ENCODE measurements at places on chromosomes 4 and X.

- no peak for DNase-seq
These were observed 38.3 kb downstream of the SEC24D start for GRCh38 chr4:118797558-118798142.

GRCh38 chr4:188485906-188486305, 346.7 kb downstream of the TRIML1 start:
- no peak for DNase-seq

DNA sequence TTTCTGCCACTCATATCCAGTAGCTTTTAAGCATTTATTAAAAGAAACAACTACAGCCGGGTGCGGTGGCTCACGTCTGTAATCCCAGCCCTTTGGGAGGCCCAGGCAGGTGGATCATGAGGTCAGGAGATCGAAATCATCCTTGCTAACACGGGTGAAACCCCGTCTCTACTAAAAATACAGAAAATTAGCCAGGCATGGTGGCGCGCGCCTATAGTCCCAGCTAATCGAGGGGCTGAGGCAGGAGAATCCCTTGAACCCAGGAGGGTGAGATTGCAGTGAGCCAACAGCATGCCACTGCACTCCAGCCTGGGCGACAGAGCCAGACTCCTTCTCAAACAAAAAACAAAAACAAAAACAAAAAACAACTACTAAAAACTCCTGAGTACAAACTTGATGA, 119.8 kb downstream of the EPHA5 start:
- DNase-seq, result no peak

DNA sequence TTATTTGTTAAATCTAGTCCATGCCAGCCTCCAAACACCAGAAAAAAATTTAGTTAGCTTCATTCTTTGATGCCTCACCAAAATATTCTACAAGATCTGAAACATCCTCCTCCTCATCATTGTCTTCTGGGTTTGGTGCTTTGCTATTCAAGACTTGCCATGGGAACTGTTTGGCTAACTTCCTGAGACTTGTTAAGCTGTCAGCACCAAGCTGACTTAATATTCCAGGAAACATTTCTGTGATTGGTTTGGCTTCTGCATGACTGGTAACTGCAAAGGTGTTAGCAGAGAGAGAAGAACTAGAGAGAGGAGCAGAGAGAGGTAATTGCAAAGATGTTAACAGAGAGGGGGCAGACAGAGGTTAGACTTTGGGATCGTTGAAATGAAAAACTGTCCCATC, 101.3 kb downstream of the PALLD start:
- no peak for DNase-seq

GRCh38 chr4:21415728-21416127, 532.8 kb downstream of the KCNIP4 start:
- DNase-seq, result no peak

GRCh38 chr4:169084954-169085353, 74.9 kb upstream of the CBR4 start:
- no peak for DNase-seq

DNA sequence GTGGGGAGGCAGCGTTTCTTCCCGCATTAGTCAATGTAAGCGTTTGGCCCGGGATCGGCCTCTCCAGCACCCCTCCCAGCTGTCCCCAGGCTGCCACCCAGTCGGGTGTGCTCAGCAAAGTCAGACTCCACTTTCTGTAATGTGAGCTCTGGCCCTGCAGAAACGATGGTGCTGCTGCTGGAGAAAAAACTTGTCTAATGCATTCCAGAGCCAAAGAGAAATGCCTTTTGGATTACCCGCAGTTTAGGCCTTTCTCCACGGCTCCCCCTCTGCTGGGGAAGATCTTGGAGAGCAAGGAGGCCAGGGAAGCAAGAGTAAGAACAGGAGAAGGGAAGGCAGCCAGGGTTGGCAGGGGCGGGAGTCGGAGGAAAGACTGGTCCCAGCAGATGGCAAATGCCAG, 55.2 kb downstream of the ELF4 start:
- no peak for DNase-seq

GRCh38 chr4:151193414-151193813, 83.5 kb upstream of the PRSS48 start:
- DNase-seq, result no peak

GRCh38 chr4:56051029-56051709, 102.4 kb downstream of the CEP135 start:
- no peak for DNase-seq

GRCh38 chr4:108053251-108053711, 63.6 kb downstream of the HADH start:
- no peak for DNase-seq

DNA sequence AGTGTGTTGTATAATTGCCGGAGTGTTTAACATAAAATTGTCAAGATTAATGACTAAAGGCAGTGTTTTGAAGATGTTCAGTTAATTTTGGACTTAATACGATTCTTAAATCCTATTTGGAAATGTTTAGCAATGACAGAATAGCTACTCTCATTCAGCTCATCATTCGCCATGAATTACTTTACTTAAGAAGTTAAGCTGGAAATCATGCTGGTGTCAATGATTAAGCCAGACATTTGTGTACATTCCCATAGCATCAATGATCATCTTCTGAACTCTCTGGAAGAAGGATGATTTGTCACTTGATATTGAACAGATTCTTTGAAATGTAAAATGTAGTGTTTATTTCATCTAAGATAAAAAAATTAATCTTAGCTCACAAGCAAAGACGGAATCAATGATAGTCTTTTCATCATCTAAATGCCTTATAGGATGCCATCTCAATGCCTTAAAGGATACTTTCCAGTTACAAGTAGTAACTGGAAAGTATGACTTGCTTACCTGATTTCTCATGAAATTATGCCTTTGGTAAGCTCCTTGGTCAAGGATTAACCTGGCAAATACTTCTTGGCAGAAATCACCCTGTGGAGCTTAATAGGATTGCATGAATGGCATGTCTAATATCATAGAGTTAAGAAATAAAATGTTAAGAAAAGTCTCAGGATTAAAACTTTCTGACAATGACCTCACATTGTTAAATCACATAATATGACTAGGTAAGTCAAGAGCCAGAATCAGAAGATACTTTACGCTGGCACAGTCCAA, 515.5 kb upstream of the AGA start:
- no peak for DNase-seq

DNA sequence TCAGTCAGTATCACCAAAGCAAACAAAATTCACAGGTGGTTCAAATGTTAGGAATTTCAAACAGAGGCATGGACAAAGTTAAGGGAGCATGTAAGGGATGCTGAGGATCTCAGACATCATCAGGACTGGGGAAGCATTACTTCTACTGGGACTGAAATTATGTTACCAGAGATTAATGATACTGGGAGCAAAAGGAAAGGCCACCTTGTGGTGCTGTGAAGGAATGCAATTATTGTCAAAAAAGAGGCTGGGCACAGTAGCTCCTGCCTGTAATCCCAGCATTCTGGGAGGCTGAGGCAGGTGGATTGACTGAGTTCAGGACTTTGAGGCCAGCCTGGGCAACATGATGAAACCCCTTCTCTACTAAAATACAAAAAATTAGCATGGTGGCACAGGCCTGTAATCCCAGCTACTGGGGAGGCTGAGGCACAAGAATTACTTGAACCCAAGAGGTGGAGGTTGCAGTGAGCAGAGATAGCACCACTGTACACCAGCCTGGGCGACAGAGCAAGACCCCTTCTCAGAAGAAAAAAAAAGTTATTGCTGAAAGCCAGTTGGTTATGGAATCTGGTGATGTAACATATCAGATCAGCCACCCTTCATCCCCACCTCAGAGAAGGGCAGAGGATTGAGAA, 954.3 kb downstream of the PCDH7 start:
- DNase-seq, result no peak

DNA sequence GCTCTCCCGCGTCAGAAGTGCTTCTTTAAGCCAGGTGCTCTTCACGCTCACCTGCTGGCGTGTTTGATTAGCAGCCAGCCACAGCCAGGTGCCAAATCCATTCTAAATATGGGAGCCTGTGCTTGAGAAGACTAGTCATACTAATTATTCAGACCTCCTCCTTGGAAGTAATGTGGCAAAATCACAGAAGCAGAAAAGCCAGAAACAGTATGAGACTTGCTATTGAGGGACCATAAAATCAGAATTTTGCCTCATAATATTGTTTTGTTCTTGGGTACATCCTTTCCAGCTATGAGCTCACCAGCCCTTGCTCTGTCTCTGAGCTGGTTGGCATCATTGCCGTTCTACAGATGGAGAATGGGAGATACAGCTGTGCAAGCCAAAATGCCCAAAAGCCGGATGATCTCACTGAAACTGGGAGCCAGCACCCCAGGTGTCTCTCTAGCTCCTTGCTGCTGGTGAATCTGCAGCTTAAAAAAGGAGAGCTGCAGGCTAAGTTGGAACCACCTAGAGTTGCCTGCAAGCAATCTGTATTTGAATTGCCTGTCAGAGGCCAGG, 205.4 kb downstream of the SHROOM3 start:
- DNase-seq, result no peak

- no peak for DNase-seq
These were observed 224.5 kb upstream of the PGRMC2 start for GRCh38 chr4:128512161-128512560.

DNA sequence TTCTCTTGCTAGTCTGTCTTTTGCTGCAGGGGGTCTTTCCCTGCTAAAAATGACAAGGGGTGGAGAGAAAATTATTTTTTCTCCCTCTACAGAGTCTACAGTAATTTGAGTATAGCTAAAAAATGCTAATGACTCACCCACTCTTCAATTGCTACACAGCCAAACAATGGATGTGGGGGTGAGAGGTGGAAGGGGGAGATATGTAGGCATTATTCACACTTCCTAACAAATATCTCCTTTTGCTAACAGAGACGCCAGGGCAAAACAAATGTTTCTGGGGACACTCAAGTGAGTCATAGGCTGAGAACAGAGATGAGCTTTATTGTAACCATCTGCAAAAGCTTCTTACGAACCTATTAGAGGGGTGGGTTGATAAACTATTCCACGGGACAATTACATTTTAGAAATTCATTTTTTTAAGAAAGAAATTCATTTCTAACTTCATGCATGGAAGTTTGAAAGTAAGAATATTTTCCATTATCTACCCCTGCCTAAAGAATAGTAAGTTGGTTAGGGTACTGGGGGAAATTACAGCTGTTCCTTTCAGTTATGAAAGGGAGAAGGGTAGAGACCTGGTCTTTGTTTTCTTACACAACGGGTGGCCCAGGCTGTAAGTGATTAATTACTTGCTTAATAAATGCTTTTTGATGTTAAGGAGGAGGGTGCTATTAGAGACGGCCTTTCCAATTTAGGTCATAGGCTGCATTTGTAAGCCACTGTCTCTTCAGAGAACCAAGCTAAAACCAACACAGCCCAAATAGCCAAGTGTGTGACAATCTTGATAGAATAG, 12.8 kb downstream of the SCD5 start:
- no peak for DNase-seq

DNA sequence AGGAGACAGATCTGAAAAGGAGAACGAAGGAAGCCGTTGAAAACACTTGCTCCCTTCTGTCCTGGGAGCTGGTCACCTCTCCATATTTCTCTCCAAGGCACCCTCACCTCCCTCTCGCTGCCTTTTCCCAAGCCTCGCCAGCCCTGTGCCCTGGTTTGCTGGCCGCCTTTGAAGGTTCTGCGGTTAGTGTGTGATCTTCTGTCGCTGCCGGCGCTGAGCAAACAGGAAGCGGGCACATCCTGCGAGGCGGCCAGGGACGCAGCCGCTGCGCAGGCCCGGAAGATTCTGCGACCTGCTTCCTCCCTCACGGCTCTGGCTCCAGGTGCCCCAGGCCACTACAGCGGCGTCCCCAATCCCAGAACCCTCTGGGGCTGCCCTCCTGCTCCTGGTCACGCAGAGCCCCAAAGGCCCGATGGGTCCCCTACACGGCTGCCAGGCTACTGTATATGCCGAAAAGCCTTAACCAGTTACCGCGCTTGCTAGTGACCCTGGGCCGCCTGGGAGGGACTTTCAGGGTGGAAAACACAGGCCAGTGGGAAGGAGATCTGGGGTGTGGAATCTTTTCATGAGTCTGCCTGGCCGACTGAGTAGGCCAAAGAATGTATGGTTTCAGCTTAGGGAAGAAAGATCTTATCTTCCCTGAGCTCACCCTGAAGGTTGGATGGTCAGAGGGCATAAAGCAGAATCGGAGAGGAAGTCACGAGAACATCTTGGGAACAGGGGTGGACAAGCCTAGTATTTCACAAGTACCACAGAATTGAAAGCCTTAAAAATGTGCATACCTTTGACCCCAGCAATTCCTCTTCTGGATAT, 2.3 kb upstream of the SASH3 start:
- DNase-seq, result peak; percentile 84

DNA sequence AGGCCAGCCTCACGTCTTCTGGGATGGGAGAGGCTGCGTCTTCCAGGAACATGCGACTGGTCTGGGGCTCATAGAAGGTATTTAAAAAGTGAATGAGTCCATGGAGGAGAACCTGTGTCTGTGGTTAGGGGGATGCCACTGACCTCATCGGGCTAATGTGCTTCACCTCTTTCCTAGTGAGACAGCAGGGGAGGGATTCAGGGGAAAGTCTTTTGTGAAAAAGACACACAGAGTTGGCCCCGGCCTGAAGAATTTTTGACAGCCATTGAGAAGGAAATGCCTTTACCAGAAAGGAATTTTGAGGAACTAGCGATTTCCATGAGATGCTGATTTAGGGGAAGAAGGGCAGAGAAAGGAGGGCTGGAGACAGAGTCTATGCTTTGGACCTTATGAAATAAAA, 11.0 kb upstream of the C4orf50 start:
- DNase-seq, result no peak

DNA sequence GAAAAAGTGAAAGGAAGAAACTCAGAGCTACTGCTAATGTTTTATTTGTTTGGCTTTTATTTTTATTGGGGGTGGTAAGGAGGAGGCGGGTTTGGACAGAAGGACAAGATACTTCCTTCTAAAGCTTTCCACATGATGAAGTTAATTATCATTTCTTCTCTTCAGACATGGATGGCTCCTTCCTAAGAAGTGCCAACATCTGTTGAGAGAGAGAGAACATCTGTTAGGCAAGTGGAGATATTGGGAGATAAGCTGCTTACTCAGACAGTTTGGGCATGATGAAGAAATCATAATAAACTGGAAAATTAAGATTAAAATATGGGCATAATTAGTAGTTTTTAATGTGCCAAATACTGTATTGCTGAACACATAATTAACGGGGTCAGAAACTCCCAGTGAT, 535.7 kb upstream of the INTU start:
- no peak for DNase-seq

- no peak for DNase-seq
These were observed 152.4 kb downstream of the SNCA start for GRCh38 chr4:89684536-89684935.

DNA sequence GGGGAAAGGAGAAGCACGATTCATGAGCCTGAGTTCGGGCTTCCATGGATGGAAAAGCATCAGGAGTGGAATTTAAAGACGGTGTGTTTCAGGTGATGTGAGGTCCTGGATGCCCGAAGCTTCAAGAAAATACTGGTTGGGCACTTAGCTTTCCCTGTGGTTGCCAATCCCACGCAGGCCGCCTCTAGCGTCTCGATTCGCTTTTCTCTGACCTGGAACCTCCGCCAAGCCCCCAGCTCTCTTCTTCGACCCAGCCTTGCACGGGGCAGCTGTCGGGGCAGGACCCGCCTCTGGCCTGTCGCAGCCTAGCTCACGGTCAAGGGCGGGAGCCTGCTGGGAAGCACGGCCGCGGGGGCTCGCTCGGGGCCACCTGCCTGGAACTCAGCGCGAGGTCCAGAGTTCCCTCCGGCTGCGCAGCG, 308 bp upstream of the TLR2 start:
- DNase-seq, result no peak

Measured in CD4-positive, alpha-beta T cell treated with Interleukin-4 for 1 hour (primary cell).